ENCODE measurements at places on chromosomes 12 and 14. TPM values are rescaled to one million over a fixed set of nuclear protein-coding genes. Genes with fewer than 3 reads are reported as not detected.

BMAL2 gene
- total RNA-seq, result 21.4 TPM

HOXC6 gene
- total RNA-seq, result 0.28 TPM

SMIM41 gene
- total RNA-seq, result 9.8 TPM

RNASE7 gene
- total RNA-seq, result not detected

DAO gene
- not detected for total RNA-seq

RAD51AP1 gene
- 1.7 TPM for total RNA-seq

TCP11L2 gene
- total RNA-seq, result 65.1 TPM

LIN7A gene
- total RNA-seq, result 12.7 TPM

TXNDC16 gene
- 2.0 TPM for total RNA-seq

ATL1 gene
- total RNA-seq, result 7.0 TPM

PTCSC3 gene
- total RNA-seq, result not detected

PZP gene
- not detected for total RNA-seq

CCDC175 gene
- not detected for total RNA-seq

PLA2G1B gene
- not detected for total RNA-seq

CEP83 gene
- 8.0 TPM for total RNA-seq

NTN4 gene
- total RNA-seq, result 47.8 TPM

PPP1R1A gene
- not detected for total RNA-seq

SPSB2 gene
- total RNA-seq, result 6.7 TPM

SLC8A3 gene
- 0.18 TPM for total RNA-seq

TBC1D30 gene
- total RNA-seq, result 0.28 TPM

TAS2R8 gene
- not detected for total RNA-seq

TSPAN8 gene
- total RNA-seq, result 0.43 TPM

MSRB3 gene
- total RNA-seq, result 43.9 TPM

KRT82 gene
- not detected for total RNA-seq

DLGAP5 gene
- total RNA-seq, result 3.6 TPM

ARHGAP9 gene
- 0.28 TPM for total RNA-seq

ASCL1 gene
- not detected for total RNA-seq

RPL10L gene
- total RNA-seq, result not detected

JAG2 gene
- 0.57 TPM for total RNA-seq

VWF gene
- total RNA-seq, result 3.7 TPM

CNIH1 gene
- total RNA-seq, result 172 TPM

SYNJ2BP gene
- 12.9 TPM for total RNA-seq

PYGL gene
- total RNA-seq, result 78.5 TPM

LRP1-AS gene
- not detected for total RNA-seq

RND1 gene
- total RNA-seq, result 0.55 TPM

KIF5A gene
- total RNA-seq, result 0.09 TPM

POTEG gene
- total RNA-seq, result not detected

CLIP1 gene
- 69.0 TPM for total RNA-seq

LARP4 gene
- 36.8 TPM for total RNA-seq

NRL gene
- 0.28 TPM for total RNA-seq

PRKD1 gene
- total RNA-seq, result 12.4 TPM

BBOF1 gene
- total RNA-seq, result 9.8 TPM

PLD4 gene
- 0.09 TPM for total RNA-seq
